ENCODE measurements at places on chromosomes 5 and 9.

GRCh38 chr9:123756484-123757106, 173.3 kb downstream of the DENND1A start:
- DNase-seq: no peak

DNA sequence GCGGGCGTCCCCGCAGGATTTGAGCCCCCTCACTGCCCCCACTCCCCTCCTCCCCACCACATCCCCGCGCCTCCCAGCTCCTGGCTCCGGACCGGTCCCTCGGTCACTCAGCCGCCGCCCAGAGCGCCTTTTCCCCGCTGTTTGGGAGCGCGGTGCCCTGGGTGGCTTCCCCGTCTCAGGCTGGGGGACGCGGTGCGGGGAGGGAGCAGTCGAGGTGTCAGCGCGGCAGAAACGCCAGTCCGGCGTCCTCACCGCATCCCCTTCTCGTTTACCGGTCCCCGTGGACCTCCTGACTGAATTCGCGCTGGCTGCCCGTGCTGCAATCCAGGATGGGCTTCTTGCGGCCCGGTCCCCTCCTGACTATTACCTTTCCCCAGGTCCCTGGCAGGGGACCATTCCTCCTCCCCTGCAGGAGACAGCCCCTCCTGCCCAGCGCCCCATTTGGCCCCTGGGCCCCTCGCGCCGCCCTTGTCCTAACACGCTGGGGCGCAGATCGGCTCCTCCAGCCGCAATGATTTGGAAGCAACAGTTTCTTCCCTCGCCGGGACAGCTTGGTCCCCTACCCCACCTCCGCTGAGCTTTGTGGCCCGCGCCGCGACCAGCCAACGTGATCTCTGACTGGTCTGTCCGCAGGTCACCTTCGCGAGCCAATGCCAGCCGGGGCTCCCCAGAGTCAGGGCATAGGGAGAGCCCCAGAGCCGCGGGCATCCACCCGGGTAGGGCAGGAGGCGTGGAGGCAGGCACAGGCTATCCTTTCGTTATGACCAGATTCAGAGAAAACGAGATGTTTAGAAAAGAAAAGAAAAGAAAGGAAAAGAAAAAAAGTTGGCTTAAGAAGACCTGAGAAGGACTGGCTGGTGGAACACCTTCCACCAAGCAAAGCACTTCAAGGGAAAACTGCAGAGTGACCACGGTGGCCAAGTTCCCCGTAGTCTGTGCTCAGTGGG, 1.2 kb downstream of the ANKRD33B start:
- peak; percentile 40 for DNase-seq

DNA sequence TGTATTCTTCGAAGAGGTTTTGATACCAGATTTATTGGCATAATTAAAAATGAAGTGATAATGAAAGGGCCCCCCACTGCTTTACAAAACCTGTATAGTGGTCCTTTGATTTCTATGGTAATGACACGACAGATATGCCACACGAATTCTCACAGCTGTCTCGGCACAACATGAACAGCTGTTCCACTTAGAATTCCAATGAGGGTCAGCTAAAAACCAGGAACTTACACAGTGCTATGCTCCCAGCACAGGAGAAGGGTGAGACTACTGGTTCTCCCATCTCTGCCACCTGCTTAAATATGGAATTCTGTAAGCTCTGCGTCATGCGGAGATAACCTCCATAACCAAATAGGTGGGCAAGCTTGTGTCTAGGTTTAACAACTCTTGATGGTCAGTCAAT, 183.0 kb upstream of the EFNA5 start:
- DNase-seq: no peak

- peak; percentile 35 for DNase-seq
Observed at GRCh38 chr9:14314929-14315874, 1.3 kb upstream of the NFIB start.

DNA sequence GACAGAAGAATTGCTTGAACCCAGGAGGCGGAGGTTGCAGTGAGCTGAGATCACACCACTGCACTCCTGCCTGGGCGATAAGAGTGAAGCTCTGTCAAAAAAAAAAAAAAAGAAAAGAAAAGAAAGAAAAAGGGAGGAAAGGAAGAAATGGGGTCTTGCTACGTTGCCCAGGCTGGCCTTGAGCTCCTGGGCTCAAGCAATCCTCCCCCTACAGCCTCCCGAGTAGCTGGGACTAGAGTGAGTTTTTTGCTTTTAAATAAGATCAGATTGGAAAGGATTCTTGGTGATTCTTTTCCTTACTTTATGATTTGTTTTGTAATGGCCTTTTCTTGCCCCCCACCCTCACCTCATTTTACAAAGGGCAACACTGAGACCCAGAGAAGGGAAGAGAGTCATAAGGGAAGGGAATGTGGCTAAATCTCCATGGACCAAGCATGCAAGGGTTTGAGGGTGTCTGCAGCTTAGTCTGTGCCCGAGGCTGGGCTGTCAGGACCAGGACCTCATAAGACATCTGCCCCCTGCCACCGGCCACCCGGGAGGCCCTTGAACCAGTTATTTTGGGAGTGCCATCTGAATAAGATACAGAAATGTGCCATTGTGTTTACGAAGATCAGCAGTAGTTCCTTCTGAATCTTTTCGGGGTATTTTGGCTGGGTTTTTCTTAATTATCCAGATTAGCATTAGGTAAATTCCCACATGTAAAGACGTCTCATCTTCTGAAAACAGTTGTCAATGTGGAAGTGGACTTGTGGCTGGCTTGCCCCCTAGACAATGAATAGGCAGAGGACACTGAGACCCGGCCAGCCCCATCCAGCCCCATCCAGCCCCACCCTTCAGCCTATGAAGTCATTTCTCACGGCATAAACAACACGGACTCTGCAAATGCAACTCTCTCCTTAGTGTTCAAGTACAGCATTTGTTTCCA, 44.5 kb upstream of the GRHPR start:
- DNase-seq: no peak

DNA sequence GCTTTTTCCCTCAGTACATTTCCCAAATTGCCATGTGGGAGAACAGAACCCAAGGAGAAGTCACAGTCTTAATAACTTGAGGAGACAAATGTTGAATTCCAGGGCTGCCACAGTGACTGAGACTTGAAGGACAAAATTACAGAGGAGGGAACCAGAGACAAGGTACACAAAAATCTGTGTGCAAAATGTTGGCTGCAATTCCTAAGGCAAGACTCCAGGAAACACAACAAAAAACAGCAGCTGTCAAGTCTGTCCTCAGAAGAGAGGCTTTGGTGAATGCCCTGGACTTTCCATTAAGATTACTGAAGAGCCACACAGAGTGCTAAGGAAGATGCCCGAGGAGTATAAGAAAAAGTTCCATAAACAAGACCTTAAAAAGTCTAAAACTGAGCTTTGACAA, 21.1 kb downstream of the AP3B1 start:
- DNase-seq: no peak

DNA sequence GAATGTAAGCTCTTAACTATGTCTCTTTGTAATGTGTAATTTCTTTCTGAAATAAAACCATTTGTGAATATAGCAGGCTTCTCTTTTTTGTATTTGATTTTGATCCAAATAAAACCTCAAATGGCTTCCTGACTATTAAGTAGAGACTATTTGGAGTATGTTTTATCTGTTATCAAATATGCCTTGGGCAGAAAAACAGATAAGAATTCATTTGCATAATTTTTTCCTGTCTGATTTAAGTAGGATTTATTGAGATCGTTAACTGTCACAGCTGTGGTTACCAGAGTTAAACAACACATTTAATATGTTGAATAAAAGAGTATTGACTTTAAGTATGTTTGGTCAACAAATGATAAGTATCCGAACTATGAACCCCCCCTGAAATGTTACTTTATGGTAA, 104.9 kb downstream of the MELK start:
- no peak for DNase-seq

DNA sequence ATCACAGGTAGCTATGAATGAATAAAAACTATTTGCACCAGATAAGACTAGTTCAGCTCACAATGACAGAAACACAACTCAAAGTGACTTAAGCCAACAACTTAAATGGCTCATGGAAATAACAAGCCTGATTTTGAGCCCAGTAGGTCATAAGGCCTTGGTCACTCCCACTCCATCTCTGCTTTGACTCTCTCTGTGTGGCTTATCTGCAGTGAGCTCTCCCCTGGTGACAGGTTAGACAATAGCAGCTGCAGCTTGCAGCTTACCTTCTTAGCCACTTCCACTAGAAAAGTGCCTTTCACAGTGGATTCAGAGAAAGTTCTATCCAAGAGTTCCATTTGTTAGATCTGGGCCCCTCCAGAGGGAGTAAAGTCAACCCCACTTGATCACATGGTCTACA, 315.7 kb downstream of the RAB3C start:
- DNase-seq: no peak

DNA sequence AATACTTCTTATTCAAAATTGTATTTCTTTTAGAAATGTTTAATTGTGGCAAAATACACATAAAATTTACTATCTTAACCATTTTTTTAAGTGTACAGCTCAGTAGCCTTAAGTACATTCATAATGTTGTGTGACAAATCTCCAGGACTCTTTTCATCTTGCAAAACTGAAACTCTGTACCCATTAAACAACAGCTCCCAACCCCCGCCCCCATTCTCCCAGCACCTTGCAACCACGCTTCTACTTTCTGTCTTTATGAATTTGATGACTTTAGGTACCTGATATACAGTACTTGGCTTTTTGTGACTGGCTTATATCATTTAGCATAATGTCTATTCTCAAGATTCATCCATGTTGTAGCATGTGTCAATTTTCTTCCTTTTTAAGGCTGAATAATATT, 2.8 kb upstream of the IL5 start:
- peak; percentile 79 for DNase-seq

- DNase-seq: no peak
Observed at GRCh38 chr5:78095125-78095524, 199.4 kb downstream of the AP3B1 start.

- DNase-seq: no peak
Observed at GRCh38 chr5:156438076-156438475, 111.1 kb downstream of the SGCD start.

DNA sequence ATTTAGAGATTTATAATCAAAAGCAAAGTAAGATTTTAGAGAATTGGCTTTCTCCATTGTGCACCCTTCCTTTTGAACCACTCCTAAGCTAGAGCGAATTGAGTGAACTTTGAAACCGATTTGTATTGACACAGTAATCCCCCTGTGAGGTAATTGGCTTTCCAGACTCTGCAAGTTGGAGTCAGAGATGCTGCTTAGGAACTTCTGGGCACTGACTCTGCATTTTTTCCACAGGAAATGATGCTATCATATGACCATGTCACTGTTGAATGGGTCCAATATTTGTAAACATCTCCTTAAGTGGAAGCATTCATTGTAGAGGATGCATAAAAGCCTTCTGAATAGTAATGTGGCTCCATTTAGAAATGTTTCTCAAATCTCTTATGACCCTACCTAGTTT, 394.4 kb upstream of the ZNF608 start:
- DNase-seq: no peak

GRCh38 chr5:43837996-43838395, 235.0 kb downstream of the NNT start:
- no peak for DNase-seq

GRCh38 chr9:34553511-34554021, 30.8 kb upstream of the ENHO start:
- no peak for DNase-seq

DNA sequence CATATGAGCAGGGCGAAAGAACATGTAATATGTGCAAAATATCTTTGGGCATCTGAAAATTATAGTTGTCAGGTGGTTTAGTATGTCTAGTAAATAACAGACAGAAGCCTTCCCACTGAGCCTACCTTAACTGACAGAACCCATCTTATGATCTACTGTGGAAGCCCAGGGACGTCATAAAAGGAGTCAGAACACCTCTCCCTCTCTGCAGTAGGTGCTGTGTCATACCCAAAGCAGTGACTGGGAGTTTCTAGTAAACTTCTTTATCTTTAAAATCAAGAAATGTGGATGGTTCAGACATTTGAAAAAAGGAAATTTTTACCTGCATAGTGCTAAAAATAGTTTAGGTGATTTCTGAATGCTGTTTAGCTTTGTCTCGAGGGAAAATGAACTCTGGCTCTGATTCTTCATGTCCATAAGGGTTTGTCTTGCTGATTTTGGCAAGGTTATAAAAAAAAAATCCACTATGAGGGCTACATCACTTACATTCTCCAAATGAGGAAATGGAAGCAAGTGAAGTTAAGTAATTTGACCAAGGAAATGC, 104.0 kb downstream of the NUDT12 start:
- DNase-seq: no peak

DNA sequence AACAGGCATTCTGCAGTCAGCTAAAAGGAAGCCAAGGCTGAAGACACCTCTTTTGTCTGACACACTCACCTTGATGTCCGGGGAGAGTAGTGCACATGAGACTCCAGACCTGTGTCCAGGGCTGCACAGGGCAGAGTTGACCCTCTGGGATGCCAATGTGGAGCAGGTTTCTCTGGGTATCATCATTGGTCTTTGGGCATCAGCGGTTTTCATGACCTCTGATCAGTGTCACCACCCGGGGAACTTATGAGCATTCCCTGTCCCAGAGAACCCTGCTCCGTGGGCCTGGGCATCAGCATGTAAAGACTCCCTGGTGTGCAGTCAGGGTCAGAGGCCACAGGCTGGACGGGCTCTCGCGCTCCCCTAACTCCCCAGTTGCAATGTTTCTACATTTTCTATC, 80.2 kb downstream of the NSUN2 start:
- no peak for DNase-seq

DNA sequence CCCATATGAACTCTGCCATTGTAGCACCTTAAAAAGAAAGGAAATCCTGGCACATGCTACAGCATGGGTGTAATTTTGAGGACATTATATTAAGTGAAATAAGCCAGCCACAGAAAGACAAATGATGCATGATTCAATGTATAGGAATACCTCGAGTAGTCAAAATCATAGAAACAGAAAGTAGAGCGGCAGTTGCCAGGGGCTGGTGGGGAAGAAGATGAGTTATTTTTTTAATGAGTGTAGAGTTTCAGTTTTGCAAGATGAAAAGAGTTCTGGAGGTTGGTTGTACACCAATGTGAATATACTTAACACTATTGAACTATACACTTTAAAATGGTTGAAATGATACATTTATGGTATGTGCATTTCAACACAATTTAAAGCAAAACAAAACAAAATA, 133.0 kb downstream of the ZDHHC21 start:
- DNase-seq: peak; percentile 24

DNA sequence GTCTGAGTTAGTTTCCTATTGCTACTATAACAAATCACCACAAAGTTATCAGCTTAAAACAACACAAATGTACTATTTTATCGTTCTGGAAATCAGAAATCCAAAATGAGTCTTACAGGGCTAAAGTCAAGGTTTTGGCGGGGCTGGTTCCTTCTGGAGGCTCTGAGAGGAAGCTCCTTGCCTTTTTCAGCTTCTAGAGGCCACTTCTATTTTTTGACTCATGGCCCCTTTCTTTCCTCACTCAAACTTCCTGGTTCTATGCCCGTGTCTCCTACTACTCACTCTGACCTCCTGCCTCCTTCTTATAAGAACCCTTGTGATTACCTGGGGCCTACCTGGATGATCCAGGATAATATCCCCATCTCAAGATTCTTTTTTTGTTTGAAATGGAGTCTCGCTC, 48.2 kb downstream of the GABBR2 start:
- no peak for DNase-seq

DNA sequence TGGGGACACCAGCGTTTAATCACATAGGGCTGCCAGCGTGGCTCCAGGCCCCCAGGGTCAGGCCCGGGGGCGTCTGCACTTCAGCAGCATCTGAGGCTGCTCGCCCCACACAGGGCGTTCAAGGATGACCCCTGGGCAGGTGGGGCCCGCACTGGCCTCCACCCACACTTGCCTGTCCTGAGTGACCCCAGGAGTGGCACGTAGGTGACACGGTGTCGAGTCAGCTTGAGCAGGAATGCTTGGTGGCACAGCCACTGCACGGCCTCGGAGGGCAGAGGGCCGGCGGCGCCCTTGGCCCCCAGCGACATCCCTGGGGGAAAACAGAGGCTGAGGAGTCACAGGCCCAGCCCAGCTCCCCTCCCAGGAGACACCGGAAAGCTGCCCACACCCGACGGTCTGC, 29.0 kb downstream of the SLC6A18 start:
- no peak for DNase-seq
